ENCODE measurements at places on chromosomes 11 and 22.

DNA sequence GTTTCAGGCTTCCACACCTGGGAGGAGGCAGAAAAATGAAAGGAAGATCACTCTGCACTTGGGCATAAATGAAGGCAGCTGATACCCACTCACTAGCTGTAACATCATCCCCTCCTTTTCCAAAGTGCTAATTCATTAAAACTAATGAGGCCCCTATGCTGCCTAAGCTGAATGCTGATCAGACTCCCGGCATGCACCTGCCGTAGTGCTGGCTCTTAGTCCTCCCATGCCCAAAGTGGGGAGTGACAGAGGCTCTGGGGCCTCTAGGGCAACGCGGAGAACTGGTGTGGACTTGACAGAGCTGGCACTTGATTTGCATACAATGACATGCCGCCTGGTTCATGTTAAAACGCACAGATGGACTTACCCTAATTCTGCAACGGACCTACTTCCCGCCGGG is 96.5 kb upstream of the NCAM1 start:
- no peak for DNase-seq

GRCh38 chr22:19957445-19957844 is 15.8 kb upstream of the TXNRD2 start:
- no peak for DNase-seq

DNA sequence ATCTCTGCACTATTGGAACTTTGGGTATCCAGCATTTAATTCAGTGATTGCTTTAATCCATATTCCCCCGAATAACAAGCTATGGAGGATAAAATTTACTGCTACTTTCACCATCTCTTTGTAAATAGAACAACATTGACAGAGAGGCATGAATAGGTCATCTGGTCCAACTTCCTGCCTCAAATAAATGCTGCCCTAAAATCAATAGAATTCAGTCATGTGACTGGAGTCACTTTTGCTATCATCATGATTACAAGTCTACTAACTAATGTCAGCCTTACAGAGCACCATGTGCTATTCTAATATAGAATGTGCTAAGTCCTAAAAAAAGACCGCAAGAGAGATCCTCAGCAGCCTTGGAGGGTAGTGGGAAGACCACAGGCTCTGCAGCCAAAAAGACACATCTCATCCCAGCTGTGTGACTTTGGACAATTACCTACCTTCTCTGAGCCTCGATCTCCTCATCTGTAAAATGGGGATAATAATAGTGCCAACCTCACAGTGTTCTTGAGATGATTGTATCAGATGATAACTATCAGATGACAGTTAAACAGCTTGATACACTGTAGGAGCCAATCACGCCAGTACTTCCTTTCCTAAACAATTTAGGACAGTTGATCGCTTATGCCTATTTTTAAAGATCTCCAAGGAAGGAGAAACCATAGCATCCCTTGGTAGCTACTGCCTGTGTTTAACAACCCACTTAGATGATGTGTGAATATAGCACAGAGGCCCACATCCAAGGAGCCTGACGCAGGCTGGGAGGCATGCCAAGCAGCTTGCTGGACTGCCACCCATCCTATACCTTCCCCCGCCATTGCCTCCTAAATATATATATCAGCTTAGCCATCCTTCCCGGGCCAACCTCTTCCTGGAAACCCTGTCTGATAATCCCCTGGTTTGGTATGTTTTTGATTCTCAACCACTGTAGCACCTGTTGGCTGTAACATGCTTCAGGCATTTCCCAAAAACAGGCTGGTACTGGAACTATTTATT is 77.3 kb upstream of the PHF21A start:
- no peak for DNase-seq

- DNase-seq: no peak
Measured at GRCh38 chr11:64675450-64676260, 47.3 kb downstream of the NRXN2 start.

DNA sequence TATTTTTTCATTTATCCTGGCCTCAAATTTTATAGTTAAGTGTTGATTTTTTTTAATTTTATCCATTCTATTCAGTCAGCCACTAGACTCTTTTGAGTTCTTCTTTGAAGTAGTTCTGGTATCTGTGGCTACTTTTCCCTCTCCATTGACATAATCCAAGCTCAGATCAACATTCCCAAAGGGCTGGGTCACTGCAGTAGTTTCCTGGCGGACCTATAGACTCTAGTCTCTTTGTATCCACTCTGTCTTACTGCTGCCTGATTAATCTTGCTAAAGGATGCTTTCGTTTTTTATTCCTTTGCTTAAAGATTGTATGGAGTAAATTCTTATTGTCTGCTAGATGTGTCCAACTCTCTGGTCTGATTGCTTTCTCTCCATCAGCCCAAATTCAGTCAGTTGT is 87.6 kb downstream of the UVRAG start:
- no peak for DNase-seq

DNA sequence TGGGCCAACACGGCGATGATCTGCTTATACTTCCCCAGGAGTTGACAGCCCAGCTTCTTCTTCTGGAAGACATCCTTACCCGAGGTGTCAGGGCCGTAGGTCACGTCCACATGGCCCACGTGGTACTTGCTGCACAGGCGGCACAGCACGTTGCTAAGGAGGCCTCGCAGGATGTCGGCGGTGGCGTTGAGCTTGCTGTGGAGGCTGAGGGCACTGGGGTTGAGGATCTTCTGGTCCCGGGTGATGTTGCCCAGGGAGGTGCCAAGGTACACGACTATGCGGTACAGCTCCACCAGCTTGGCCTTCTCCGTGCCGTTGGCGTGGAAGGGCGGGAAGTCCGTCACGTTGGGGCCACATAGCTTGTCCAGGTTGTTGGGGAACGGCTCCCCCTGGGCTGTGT is 2.9 kb downstream of the LIF start:
- no peak for DNase-seq

GRCh38 chr11:27052668-27053067 is 12.1 kb downstream of the BBOX1 start:
- no peak for DNase-seq

- peak; percentile 31 for DNase-seq
Measured at GRCh38 chr11:64331569-64332371, 8.2 kb upstream of the CCDC88B start.

DNA sequence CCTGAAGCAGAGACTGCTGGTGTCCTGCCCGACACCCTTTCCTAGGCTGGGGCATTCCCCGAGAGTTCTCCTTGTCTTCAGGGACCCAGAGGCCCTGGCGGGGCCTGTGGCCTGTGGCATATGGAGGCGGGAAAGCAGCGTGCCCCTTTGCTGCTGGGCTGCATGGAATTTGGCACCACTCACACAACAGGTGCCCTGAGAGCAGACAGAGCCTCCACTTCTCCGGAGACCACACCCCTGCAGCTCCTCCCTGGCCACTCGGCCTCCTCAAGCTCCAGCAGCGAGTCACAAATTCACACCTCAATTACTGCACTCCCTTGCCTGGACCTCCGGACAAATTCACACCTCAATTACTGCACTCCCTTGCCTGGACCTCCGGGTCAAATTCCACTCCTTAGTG is 1375.2 kb downstream of the TBC1D22A start:
- DNase-seq: no peak

DNA sequence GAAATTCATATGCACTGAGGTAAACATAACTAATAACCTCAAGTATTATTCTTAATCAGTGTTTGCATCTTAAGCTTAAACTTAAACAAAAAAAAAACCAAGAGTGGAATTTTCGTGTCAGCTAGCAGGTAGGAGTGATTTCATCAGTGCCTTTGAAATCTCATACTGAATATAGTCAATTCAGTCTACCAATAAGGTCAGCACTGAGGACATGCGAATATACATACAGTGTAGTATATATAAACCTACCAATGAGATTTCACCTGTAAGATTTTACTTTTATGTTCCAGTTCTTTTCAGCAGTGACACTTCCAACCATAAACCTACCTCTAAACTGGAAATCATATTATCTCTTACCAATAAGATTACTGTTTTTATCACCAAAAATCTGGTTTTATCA is 27.0 kb downstream of the SAAL1 start:
- no peak for DNase-seq

DNA sequence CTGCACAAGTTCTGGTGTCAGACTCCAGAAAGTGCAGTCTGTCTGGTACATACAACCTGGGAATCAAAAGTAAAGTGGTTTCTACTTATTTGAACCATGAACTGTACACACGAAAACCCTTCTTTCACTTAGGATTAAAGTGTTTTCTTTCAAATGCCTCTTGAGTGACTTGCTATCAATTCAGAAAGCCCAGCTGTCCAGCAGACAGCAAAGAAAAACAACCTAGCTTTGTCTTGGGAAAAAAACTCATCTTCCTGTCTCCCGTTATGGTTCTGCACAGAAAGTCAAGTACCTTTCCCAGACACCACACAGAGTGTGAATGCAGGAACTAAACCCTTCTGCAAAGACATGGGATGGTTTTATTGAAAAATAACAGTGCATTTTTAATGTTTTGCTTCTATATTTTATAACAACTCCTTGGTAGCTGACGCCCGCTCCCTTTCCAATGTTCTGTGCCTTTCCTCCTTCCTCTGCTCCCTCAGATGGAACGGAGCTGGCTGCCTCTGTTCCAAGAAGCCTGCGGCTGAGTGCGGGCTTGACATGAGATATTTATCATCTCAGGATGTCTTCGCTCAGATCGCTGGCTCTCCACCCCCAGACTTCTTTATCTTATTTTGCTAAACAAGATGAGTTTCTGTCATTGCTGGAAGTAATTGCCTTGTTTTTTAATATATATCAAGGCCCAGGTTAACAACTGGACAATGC is 322.3 kb upstream of the B3GAT1 start:
- no peak for DNase-seq

- no peak for DNase-seq
Measured at GRCh38 chr11:29314211-29314610, 702.6 kb downstream of the KCNA4 start.

GRCh38 chr11:61121917-61122316 is 19.6 kb downstream of the CD5 start:
- no peak for DNase-seq

GRCh38 chr11:45361551-45361950 is 75.4 kb upstream of the SYT13 start:
- no peak for DNase-seq

GRCh38 chr11:8056810-8057463 is 24.1 kb upstream of the TUB start:
- no peak for DNase-seq

GRCh38 chr11:75342231-75342918 is 9.1 kb downstream of the ARRB1 start:
- no peak for DNase-seq

DNA sequence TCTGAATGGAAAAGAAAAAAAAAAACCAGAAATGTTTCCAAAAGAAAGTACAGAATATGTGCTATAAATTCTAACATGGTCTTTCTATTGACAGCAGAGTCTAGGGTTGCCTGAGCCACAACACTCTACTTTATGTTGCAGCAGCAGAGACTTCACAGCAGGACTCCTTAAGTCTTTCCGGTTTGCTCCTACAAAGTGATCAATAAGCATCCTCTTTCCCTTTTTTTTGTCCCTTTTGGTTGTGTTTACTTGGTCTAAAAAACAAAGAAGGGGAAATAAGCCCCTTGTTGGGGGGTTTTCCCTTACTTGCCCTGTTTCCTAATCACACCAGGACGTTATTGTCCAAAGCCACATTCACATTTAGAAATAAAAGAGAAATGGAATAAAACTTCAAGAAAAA is 163.1 kb upstream of the MPPED2 start:
- no peak for DNase-seq

GRCh38 chr22:48697694-48698276 is 1129.9 kb downstream of the BRD1 start:
- DNase-seq: no peak

- no peak for DNase-seq
Measured at GRCh38 chr11:80155412-80156017, 714.7 kb upstream of the TENM4 start.

- DNase-seq: no peak
Measured at GRCh38 chr11:85750646-85751045, 60.3 kb downstream of the SYTL2 start.

- no peak for DNase-seq
Measured at GRCh38 chr11:26909515-26909914, 84.4 kb upstream of the FIBIN start.

DNA sequence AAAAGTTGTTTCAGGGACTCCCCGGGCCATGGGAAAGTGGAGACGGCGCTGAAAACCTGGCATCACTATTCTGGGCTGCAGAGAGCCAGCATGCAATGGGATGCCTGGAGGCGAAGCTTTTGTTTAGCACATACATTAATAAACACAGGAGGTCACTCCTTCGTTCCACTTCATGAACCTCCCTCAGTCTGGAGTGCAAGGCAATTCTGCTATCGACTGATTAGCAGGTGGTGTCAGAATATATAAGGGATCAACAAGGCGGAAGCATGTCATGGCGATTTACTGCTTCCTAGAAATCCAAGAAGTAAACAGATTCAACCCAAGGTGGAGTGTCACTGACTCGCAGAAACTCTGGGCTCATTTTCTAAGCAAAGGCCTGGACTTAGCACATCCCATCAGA is 45.4 kb upstream of the MN1 start:
- no peak for DNase-seq

DNA sequence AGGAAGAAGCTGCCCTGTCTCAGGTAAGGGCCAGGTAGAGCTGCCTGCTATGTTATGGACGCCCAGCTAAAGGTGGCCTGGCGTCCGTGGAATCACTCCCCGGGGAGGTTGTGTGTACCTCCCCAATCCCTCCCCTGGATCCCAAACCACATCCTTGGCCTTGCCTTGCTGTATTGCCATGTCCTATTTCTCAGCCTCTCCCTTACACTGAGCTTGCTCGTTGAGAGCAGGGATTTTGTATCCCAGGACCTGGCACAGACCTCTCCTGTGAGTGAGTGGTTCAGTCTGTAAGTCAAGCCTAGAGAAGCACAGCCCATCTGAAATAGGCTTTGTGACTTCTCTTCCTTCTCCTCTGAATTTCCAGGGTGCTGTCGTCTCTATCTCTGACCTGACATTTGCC is 53.9 kb downstream of the TRAF6 start:
- DNase-seq: no peak

DNA sequence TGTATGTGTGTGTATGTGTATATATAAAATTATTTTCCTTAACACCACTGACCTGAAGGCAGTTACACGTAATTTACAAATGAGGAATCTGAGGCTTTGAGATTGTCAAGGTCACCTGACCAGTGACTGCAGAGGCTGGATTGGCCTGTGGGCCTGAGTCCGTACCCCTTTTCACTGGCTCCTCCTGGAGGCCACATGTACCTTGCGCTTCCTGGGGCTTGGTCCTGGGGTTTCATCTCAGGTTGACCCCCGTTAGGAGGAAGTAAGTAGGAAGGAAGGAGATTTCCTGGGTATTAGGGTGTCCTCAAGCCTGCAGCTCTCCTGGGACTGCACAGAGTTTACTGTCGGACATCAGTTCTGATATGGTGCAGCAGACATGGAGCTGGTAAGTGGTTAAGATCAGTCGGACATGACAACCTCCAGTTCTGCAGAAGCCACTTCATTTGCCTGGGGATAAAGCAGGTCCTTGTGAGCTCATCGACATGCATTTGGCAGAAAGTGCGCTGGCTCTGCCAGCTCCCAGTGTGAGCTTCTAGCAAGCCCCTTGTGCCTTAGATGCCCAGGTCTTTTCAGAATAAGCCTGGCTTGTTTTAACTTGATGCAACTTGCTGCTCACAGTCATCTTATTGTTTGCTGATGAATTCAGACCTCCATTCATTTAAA is 36.6 kb downstream of the ST3GAL4 start:
- DNase-seq: no peak

GRCh38 chr11:122179961-122180834 is 64.2 kb upstream of the BLID start:
- no peak for DNase-seq

Measured in activated CD4-positive, alpha-beta T cell treated with anti-CD3 and anti-CD28 coated beads, Interleukin-2, amount 50 U/mL, for 24 hours (primary cell).